ENCODE measurements at places on chromosomes 12 and 14.

GRCh38 chr12:121810234-121810817 is 6.5 kb downstream of the SETD1B start:
- no peak for DNase-seq

DNA sequence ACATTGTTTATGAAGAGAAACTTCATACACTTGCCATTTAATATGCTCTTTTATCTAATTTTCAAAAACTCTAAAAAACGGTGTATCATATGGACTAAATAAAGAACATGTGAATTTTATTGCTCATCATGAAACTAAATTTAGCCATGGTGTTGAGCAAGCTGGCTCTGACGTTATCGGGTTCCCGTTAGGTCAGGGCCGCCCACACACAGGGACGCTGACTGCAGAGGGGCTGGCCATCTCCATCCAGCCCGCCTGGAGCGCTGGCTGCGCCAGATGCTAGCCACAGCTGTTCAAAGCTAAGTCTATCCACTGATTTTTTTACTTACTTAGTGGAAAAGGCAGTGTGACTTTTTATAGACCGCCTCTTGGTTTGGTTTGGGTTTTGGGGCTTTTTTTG is 36.5 kb upstream of the DYNC1H1 start:
- DNase-seq: peak; percentile 85

DNA sequence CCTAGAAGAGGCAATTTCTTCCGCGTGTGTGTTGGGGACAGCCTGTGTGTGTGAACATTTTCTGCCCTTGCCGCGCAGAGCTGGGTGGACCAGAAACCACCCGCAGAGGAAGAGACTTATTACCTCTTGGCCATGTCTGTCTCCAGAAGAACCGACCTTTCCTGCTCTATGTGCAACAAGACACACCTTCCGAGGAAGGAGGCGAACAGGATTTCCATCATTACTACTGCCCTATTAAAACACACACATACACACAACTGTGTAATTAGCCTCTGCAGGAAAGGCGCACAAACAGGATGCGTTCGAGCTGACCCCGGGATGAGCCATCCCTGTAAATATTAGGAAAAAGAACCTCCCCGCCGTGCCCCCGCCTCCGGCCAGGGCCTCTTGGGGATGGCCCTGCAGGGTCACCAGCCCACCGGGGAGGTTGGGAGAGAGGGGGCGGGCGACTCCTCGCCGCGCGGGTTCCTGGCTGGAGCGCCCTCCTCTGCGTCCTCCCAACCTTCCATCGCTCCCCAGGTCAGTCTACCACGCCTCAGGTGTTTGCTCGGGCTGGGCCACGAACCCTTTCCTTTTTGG is 484 bp upstream of the PRKCH start:
- no peak for DNase-seq

DNA sequence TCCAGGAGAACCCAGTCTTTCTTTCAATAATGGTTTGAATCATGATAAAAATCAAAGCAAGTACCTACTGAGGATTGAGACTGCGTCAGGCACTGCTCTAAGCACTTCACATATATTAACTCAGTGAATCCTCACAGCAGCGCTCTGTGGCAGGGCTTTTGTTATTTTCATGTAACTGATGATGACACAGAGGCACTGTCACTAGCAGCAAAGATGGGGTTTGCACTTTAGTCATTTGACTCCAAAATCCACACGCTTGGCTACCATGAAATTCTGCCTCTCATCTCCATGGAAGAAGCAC is 98.8 kb upstream of the GSC start:
- no peak for DNase-seq

DNA sequence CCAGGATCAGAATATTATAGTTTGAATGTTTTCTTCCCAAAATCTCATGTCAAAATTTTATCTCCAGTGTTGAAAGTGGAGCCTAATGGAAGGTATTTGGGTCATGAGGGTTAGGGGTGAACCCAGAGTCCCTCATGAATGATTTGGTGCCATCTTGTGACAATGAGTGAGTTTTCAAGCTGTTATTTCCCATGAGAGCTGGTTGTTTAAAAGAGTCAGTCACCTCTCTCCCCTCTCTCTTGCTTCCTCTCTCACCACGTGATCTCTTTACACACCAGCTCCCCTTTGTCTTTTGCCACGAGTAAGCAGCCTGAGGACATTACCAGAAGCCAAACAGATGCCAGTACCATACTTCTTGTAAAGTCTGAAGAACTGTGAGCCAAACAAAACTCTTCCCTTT is 561.6 kb downstream of the RERGL start:
- DNase-seq: no peak

All from gastrocnemius medialis (tissue), 4 donors.